HS-27A (cell line): ENCODE measurements at places on chromosomes 11 and 22.

GRCh38 chr11:72736452-72737069 lies 15.6 kb downstream of the ARAP1 start:
- DNase-seq: no peak

- DNase-seq: no peak
Measured at GRCh38 chr22:19079691-19080090, 42.5 kb downstream of the DGCR2 start.

- no peak for DNase-seq
Measured at GRCh38 chr22:20131597-20131858, at the start of gene ZDHHC8. Gene ZDHHC8 (plus strand): TSS chr22:20131804. CDS start chr22:20131948, 144 bp downstream.

DNA sequence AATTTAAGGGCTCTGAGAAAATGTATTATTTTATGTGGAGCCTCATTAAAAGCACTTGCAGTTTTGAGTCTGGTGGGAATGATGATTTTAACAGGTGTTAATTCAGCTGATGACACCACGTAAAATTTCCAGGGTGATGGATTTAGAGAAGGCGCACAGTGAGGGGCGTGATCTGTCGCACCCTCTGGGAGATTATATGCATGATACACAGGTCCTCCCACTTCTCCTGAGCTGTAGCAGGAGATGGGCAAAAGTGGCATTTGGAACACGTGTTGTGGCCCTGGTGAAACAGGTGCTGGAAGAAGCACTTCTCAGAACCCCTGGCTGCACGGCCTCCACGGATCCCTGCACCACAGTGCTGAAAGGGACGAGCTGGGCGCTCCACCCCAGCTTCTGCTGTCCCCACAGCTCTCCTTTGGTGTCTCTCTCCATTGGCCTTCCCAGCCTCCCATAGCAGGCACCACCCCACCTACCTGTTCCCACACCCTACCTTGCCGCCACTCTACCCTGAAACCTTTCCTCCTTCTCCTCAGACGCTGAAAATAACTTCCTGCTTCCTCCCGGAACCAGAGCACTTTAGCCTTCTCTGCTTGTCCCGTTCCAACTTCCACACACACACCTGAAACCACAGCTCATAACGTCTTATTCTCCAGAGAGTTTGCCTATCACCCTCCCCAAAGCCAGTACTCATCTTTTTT lies 6.9 kb upstream of the SORL1 start:
- no peak for DNase-seq

DNA sequence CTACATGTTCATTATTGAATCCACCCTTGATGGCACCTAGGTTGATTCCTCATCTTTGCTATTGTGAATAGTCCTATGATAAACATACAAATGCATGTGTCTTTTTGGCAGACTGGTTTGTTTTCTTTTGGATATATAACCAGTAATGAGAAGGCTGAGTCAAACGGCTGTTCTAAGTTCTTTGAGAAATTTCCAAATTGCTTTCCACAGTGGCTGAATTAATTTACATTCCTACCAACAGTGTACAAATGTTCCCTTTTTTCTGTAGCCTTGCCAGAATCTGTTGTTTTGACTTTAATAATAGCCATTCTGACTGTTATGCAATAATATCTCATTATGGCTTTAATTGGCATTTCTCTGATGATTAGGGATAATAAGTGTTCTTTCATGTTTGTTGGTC lies 184.9 kb downstream of the CASP12 start:
- DNase-seq: no peak

DNA sequence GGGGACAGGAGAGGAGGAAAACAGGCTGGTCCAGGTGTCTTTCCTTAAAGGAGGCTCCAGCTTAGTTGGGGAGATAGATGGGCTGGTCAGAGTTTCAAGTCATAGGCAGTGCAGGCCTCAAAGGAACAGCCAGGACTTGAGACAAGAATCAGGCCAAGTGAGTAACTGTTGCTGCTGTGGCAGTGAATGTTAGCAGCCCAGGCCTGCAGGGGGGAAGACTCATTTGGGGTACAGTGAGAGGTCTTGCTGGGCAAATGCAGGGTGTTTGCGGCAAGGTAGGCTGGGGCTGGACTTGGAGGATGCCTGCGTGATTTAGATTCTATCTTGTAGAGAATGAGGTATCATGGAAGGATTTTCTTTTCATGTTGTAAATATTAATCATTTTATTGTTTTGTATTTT lies 24.1 kb downstream of the PTPRJ start:
- DNase-seq: no peak

DNA sequence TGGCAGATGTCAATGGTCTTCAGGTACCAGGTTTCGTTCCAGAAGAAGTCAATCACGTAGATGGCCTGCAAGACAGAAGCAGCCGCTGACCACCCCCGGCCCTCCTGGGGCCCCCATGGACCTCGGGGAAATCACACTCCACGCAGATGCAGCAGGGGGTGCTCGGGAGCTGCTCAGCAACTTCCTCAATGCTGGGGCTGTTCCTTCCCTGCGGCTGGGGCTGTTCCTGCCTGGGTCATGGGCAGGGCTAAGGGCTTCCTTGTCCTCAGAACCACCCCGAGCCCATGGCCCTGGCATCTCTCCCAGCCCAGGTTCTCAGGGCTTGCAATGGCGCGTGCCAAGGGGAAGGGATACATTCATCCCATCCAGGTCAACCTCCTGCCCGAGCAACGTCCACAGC lies 10.3 kb downstream of the DHCR7 start:
- DNase-seq: no peak

- DNase-seq: peak; percentile 38
Measured at GRCh38 chr11:20031155-20032001, 128.9 kb downstream of the DBX1 start.
